ENCODE measurements at places on chromosomes 12 and 14. TPM values are rescaled to one million over a fixed set of nuclear protein-coding genes. Genes with fewer than 3 reads are reported as not detected.

DNA sequence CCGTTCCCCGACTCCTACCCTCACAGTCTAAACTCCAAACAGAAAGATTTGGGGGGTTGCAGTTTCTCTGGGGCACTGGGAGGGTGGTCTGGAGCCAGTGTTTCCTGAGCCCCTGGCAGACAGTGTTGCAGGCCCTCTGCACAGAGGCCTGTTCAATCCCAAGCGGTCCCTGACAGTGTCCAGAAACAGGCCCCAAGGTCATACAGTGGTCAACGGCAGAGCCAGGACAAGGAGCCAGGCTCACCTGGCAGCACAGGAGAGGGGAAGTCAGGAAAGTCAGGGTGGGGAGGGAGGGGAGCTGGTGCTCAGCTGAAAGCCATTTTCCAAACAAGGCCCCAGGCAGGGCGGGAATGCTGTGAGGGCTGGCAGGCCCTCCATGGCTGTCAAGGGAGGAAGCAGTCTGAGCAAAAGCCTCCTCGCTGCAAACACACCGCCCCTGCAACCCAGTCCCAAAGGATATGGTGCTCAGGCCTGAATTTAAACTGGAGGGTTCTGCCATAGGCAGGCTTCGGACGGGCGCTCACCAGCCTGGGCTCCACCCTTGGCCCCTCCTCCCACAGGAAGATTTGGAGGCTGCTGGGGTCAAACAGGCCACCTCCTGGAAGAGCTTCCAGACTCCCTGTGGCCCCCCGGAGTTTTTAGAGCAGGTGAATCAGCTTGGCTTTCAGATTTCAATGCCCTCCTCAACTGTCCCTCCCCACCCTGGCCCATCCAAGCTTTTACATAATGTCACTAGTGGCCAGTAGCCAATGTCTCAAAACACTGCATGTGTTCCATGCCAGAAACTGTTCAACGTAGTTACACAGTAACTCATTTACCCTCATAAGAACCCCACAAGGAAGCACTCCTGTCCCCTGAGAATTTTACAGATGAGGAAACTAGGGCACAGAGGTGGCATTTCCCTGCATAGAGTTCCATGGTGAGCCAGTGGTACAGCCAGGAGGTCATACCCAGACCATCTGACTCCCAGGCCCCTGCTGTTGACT, 41.5 kb downstream of the CHGA start:
- DNase-seq, result no peak

DNA sequence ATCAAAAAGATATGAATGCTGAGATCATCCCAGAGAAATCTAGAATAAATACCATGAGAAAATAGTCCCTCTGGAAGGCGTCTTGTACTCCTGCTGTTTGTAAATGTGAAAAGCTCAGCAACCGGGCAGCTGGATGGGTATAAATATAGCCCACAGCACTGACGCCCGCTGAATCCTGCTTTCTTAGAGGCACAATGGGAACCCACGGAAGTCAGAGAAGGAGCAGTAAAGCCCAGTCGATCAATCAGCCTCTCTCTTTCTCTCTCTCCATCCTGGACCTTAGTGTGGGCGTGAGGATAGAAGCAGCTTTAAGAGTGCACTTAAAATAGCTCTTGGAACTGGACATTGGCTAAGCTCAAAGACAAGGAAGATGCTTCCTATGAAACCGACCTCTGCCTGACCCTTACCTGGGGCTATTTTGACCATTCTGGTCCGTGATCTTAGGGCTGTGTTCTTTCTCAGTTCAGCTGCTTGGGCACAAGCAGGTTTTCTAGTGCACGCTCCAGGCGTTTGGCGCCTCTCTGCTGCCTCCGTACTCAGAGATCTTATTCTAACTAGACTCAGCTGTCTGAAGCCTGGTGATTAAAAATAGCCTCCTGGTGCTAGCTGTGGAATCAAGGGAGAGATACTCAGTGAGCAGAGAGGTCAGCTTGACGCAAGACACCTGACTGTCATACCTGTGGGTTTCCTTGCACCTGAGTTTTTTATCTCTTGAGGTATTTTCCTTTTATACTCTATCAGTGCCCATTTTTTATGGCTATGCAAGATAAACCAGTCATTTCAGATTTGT, 144.6 kb downstream of the ETV6 start:
- DNase-seq, result no peak

DNA sequence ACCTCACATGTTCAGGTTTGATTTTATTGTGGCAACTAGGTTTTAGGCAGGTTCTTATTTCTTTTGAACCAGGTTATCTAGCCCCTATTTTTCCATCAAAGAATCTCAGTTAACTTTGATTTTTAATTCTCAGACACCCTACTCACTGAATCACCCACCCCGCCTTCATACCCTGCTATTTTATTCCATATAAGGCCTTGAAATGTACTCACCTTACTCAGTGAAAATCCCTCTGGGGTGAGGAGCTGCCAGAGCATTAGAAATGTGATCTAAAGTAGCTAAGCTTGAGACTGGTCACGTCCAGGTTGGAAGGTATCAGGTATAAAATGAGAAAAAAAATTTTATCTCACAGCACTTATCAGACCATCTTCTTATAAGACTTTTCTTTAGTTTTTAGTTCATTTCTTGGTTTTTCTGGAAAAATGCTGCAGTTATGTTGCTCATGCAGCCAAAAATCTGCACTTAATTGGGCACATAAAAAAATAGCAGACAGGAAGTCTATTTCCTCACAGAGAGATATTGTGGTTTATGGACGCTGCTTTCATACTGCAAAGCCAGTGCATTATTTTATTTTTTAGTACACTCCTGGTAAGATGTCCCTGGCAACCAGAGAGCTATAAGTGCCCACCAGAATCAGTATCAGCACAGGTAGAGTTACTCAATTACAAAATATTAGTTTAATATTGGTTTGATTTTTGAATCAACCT, 101.5 kb upstream of the CCDC91 start:
- no peak for DNase-seq

GRCh38 chr14:68968051-68968450, 11.1 kb downstream of the ACTN1 start:
- DNase-seq, result no peak

RNASE7 gene
- total RNA-seq, result not detected

Measured in HT1080 (cell line).